Astrocyte of the hippocampus (primary cell): ENCODE measurements at places on chromosomes 1 and 21.
A peak's percentile ranks its signal among the peaks of the same experiment; 100 is the strongest.

GRCh38 chr1:33660244-33660643 lies 187.8 kb downstream of the ZSCAN20 start:
- peak; percentile 35 for DNase-seq

- DNase-seq: peak; percentile 91
Observed at GRCh38 chr1:178238722-178239510, 145.0 kb downstream of the RASAL2 start.

GRCh38 chr1:83854456-83854855 lies 144.5 kb downstream of the TTLL7 start:
- no peak for DNase-seq

DNA sequence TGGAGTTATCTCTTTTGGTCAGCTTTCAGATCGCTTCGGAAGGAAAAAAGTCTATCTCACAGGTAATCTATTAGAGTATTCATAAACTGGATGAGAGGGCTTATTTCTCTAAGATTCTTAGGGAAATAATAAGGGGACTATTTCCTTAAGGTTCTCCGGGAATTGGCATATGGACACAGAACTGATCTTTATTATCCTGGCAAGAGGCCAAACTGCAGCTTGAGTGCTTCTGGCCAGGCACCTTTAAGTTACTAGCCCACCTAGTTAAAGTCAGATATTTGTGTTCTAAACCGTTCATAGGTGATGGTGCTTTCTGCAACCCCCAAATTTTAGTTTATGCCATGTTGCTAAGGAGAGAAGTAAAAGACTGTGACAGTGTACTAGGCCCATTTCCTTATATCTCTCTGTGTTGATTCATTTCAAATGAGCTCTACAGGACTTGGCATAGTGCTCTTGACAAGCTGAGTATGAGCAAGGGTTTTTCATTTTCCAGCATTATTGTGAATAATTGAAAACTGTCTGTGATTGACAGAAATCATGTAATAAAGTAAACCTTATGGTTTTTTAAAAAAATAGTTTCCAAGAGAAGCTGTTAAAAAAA lies 43.4 kb downstream of the SLC22A15 start:
- no peak for DNase-seq

DNA sequence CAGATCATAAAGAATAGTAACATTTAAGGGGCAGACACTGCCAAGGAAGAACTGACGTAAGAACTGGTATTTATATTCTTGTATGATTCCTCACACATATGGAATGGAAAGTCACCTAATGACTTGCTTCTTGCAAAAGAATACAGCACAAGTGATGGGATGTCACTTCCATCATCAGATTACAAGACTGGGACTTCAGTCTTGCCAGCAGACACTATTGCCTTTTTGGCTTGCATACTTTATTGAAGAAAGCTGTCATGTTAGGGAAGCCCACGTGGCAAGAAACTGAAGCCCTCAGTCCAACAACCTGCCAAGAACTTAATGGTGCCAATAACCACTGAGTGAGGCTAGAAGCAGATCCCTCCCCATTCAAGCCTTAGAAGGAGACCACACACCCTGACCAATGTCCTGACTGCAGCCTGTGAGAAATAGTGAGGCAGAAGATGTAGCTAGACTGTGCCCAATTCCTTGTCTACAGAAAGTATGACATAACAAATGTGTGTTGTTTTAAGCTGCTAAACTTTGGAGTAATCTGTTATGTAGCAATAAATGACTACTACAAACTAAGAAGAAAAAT lies 12.0 kb downstream of the EGLN1 start:
- no peak for DNase-seq

DNA sequence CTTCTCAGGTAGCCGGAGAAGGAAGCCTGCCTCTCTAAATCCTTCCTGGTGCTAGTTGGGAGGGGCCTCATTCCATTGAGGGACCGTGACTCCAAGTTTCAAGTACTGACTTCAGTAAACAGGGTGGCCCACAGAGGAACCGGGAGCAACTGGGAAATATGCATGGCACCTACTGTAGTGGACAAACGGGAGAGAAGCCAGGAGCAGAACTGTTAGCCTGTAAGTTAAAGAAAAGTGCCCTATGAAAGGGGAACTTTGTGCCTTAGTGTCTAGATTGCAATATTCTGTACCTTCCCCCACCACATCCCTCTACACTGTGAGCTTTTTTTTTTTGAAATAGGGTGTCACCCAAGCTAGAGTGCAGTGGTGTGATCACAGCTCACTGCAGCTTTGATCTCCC lies 33.2 kb upstream of the KANK4 start:
- DNase-seq: no peak

DNA sequence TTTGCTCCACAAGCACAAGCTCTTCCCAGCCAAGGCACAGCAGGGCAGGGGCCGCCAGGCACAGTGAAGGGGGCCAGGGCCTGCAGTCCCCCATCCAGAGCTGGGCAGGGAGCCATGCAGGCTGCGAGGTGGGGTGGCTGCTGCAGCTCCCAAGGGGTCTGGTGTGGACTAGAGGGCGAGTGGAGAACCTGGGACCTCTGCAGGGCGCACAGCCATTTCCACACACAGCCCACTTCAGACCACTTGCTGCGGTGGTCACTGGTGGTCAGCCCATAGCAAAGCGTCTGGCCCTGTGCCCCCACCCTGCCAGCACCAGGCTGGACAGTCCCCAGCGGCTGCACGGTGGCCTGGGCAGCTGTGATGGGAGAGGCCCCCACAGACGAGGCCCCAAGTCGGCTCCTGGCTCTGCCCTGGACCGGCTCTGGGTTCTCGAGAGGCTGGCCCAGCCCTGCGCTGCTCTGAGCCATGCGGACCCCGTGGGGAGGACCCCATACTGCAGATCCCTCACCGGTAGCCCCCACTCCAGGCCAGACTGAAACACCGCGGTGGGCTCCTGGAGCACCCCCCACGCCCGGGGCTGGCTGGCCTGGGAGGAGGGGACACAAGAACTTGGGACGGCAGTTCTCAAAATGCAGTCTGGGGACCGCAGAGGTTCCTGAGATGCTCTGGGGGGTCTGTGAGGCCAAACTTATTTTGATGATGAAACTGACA lies 47.1 kb upstream of the COL6A2 start:
- DNase-seq: no peak

DNA sequence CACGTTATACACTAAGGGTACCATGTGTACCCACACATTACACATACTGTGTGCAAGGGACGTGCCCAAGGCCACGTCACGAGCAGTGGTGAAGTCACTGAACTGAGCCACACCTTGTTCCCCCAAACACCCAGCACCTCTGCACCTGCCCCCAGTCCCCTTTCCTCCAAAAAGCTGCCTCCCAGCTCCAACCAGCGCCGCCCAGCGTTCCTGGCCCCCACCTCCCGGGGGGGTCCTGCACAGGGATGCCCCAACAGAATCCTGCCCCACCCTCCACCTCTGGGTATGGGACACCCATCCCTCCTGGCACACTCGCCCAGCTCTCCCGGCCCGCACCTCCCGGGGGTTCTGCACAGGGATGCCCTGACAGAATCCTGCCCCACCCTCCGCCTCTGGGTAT lies 54.1 kb downstream of the CHD5 start:
- DNase-seq: no peak

GRCh38 chr1:222706815-222707214 lies 5.5 kb downstream of the AIDA start:
- DNase-seq: no peak

GRCh38 chr1:235161685-235162327 lies 756 bp upstream of the RBM34 start:
- no peak for DNase-seq

DNA sequence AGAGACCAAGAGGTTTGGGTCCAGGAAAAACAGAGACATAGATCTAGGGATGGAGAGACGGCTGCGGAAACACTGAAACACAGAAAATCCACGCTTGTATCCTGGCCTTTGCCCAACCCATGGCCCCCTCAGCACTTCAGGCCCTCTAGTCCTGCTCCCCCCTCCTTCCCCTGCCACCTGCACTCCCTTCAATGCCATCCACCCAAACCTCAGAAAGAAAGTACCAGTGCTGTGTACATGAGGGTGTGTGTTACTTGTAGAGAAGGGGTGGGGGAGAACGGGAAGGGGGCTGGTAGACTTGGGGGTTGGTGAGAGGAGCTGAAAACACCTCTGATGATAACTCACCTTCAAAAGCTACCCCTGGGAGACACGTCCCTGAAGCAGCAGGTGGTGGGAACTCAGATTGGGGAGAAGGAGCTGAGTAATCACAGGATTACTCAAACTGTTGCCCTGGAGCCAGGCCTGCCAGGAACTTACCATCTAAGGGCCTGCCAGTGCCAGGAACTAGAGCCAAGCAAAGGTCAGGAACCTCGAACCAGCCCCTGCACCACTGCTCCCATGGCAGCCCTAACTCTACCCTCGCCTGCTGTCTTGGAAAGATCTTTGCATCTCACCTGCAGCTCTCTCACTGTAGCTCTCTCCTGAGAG lies 11.5 kb downstream of the RORC start:
- no peak for DNase-seq

DNA sequence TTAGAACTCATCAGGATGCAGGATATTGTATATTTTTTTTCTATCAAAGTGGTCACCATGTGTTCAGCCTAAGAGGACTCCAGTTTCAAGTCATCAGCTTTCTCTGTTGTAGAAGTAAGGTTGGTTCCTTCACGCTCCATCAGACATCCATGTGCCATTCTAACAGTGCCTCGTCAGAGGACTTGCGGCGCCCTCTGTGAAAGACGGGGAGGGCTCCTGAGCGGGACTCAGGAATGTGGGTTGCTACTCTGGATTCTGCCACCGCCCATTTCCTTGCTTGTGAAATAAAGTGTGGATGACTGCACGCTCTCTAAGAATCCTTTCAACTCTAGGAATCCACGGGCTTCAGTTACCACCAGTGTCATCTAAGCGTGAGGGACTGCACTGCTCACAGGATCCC lies 593.5 kb downstream of the KIF26B start:
- peak; percentile 61 for DNase-seq
